ENCODE measurements at places on chromosomes 12 and 14.

DNA sequence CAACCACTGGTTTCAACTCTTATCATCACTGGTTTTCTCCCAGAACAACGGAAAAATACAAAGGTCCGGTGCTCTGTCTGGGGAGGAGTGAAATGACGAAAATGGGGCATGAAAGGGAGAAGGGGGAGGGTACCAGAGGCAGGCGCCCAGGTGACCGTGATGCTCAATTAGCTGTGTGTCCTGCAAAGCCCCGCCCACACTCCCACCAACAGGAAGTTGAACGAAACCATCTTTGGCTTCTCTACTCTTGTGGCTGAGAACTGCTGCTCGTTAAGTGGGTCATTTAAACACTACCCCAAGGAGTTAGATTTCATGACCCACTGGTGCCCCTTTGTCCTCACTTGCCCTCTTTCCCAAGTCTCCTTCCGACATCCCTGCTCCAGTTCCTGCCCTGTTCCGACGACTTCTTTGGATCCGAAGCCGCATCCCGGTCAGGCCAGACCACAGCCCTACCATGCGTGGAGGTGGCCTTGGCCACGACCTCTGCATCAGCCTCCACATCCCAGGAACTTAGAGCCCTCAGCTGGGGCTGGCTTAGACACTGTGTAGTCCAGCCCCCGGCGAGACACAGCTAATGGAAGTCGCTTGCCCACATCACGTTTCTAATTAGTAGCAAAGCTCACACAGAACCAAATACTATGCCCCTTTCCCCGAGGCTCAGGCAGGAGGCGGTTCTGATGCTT, 11.4 kb upstream of the LRTM2 start:
- no peak for DNase-seq

DNA sequence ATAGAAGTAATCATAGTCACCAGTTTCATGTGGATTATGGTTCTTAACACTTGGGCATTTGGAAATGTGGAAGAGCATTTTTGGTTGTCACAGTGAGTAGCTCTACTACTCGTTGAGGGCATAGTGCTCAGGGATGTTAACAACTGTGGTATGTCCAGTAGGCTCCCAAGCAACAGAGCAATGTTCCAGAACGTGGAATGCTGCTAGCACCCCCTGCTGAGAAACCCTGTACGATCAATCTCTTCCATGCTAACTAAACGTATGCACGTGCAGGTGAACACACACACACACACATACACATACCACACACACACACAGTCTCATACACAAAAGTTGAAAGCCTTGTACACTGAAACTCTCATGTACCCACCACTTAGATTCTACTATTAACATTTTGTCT, 16.6 kb upstream of the GNPTAB start:
- DNase-seq, result no peak

DNA sequence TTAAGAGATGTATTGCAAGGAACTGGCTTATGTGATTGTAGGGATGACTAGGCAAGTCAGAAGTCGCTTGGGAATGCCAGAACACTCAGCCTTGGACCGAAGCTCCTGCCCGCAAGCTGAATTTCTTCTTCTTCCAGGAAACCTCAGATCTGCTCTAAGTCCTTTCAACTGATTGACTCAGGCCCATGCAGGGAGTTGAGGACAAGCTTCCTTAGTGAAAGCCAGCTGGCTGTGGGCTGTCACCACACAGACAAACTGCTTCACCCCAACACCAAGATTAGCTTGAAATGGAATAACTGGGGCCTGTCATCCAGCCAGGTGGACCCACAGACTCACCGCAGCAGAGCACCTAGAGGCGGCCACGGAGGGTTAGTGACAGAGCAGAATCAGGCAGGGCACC, 24.7 kb downstream of the BDKRB2 start:
- no peak for DNase-seq

DNA sequence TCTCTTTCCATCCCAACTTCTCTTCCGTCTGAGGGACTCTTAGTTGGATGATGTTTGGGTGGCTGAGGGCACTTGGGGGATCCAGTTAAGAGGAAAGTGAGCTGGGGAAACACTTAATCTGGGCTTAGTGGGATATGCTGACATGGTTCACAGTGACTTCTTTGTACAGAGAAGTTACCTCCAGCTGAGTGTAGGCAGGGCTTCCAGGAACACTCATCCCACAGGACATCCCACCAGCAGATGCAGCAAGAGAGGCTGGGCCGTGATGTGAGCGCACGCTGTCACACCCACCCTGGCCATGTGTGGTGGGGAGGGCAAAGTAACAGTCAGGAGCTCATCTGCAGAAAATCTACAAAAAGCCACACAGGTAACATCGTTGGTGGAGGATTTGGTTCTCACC, 832 bp upstream of the CACNA2D4 start:
- DNase-seq, result no peak

GRCh38 chr12:31951008-31951407, 8.2 kb upstream of the RESF1 start:
- DNase-seq, result no peak
